ENCODE measurements at places on chromosomes 16 and 17. TPM values are rescaled to one million over a fixed set of nuclear protein-coding genes. Genes with fewer than 3 reads are reported as not detected.

GRCh38 chr17:4440690-4441686, 7.2 kb downstream of the SPNS3 start:
- H3K36me3 ChIP-seq, result no peaks in the 10 kb centered on the region
- H3K27ac ChIP-seq, result no peak overlapping the region
- H3K4me1 ChIP-seq, result peaks cover 29% of the 10 kb centered on the region

The KRTAP1-5 gene
- not detected for total RNA-seq

- no peak for DNase-seq
- no peak overlapping the region for H3K4me3 ChIP-seq
- H3K27ac ChIP-seq, result peak overlapping the region; percentile 53
- H3K27me3 ChIP-seq, result no peaks in the 10 kb centered on the region
These were observed 4.1 kb downstream of the CCDC102A start for GRCh38 chr16:57532266-57532625.

The EME1 gene
- total RNA-seq, result 7.7 TPM

The FAM83G gene
- 3.8 TPM for total RNA-seq

DNA sequence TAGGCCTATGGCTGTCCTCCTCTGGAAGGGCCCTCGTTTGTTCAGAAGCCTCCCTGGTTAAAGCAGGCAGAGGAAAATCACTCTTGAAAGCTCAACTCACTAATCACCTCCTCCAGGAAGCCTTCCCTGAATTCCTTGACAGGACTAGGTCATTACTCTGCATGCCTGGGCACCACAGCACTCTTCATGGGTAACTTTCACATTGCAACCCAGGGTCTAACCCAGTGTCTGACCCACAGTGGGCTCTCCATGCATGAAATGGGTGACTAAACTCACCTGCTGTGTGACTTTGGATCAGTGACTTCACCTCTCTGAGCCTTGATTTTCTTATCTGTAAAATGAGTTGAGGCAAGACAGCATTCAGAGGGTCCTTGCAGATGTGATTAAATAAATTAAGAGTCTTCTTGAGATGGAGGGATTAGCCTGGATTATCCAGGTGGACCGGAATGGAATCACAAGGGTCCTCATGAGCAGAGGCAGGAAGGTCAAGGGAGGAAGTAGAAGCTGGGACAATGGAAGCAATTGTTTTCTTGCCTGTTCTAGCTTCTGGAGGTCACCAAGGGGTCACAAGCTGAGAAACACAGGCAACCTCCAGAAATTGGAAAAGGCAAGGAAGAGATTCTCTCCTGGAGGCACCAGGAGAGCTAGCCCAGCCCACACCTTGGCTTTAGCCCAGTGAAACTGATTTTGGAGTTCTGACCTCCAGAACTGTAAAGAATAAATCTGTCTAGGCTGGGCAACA, 3.8 kb upstream of the RAI1 start:
- DNase-seq, result no peak
- H3K4me1 ChIP-seq, result peaks cover 10% of the 10 kb centered on the region
- H3K27me3 ChIP-seq, result no peaks in the 10 kb centered on the region
- H3K4me3 ChIP-seq, result no peak overlapping the region
- H3K27ac ChIP-seq, result no peak overlapping the region
- H3K36me3 ChIP-seq, result no peaks in the 10 kb centered on the region

The TAOK1 gene
- 19.5 TPM for total RNA-seq

DNA sequence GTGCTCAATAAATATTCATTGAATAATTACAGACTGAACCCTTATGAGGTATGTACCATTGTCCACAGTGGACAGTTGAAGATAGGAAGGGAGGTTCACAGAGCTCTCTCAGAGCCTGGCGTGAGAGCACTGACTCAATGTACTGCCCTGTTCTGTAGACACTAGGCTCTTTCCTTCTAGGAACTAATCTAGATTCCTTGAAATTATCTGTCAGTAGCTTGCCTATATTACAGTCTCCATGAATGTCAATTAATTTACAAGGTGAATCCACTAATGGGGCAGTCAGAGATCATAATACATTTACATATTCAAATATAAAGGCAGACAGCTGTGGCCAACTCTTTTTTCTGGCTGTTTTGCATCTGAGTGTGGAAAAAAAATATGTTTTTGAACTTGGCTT, 251.2 kb upstream of the SALL1 start:
- H3K27me3 ChIP-seq, result no peaks in the 10 kb centered on the region
- H3K36me3 ChIP-seq, result no peaks in the 10 kb centered on the region
- no peaks in the 10 kb centered on the region for H3K4me1 ChIP-seq
- no peak overlapping the region for H3K4me3 ChIP-seq
- no peak overlapping the region for H3K27ac ChIP-seq

The WWP2 gene
- total RNA-seq, result 13.5 TPM

DNA sequence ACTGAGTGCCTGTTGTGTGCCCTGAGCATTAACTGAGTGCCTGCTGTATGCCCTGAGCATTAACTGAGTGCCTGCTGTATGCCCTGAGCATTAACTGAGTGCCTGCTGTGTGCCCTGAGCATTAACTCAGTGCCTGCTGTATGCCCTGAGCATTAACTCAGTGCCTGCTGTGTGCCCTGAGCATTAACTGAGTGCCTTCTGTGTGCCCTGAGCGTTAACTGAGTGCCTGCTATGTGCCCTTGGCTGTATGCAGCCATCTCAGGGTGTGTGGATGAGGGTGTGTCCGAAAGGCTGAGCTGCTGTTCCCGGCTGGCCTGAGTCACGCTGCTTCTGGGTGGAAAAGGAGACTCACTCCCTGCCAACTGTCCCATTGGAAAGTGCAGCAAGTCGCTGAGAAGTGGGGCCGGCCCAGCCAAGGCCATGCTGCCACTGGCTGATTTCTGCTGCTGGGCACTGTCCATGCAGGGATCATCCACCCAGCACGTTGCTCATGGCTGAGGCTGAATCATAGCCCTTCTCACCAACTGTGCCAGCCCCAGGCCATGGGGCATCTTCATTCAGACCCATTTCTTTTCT, 113.8 kb downstream of the OR1D5 start:
- H3K4me3 ChIP-seq, result no peak overlapping the region
- H3K36me3 ChIP-seq, result no peaks in the 10 kb centered on the region
- DNase-seq, result no peak
- no peaks in the 10 kb centered on the region for H3K27me3 ChIP-seq

- DNase-seq, result no peak
- H3K4me3 ChIP-seq, result no peak overlapping the region
- H3K4me1 ChIP-seq, result no peaks in the 10 kb centered on the region
These were observed 24.5 kb upstream of the MILR1 start for GRCh38 chr17:64424324-64424849.

The TXNDC17 gene
- 127 TPM for total RNA-seq

The DPEP2 gene
- 5.6 TPM for total RNA-seq

The KRTAP2-2 gene
- not detected for total RNA-seq

GRCh38 chr16:57489229-57489628, 2.9 kb upstream of the DOK4 start:
- DNase-seq, result no peak
- H3K27me3 ChIP-seq, result peaks cover 12% of the 10 kb centered on the region
- peaks cover 17% of the 10 kb centered on the region for H3K4me1 ChIP-seq
- H3K36me3 ChIP-seq, result no peaks in the 10 kb centered on the region
- no peak overlapping the region for H3K27ac ChIP-seq

The SSH2 gene
- 28.5 TPM for total RNA-seq

DNA sequence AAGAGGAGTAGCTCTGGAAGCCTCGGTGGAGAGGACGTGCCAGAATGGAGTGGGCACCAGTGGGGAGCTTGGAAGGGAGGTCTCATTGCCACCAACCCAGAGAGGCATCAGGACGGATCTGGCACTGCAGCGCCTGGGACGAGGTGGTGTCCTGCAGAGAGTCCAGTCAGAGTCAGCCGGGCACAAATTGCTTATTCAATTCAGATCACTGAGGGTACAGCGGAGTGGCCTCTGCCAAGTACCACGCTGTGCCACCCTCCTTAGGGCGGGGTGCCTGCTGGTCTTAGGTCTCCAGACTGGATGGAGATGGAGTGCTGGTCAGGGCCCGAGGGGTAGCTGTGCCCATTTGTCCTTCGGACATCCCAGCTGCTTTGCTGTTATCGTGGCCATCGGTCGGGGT, 18.9 kb upstream of the SPPL2C start:
- DNase-seq, result no peak
- H3K4me1 ChIP-seq, result no peaks in the 10 kb centered on the region
- H3K36me3 ChIP-seq, result no peaks in the 10 kb centered on the region
- no peak overlapping the region for H3K4me3 ChIP-seq
- peaks cover 2% of the 10 kb centered on the region for H3K27me3 ChIP-seq

The CHD9NB gene
- total RNA-seq, result 0.42 TPM

DNA sequence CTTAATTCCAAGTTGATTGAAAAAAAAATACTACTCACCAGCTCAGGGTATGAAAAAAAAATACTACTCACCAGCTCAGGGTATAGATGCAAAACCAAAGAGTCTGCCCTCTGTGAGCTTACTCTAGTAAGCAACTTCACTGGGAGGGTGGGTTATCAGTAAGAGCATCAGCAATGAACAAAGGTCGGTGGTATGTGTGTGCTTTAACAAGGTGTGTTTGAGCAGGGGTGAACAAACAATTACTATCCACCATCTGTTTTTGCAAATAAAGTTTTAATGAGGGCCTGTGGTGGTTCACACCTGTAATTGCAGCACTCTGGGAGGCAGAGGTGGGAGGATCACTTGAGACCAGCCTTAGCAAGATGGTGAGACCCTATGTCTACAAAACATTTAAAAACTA, 20.0 kb downstream of the NUFIP2 start:
- H3K27ac ChIP-seq, result no peak overlapping the region
- no peaks in the 10 kb centered on the region for H3K4me1 ChIP-seq
- H3K36me3 ChIP-seq, result peaks cover 14% of the 10 kb centered on the region
- H3K27me3 ChIP-seq, result no peaks in the 10 kb centered on the region
- no peak for DNase-seq
- H3K4me3 ChIP-seq, result no peak overlapping the region

DNA sequence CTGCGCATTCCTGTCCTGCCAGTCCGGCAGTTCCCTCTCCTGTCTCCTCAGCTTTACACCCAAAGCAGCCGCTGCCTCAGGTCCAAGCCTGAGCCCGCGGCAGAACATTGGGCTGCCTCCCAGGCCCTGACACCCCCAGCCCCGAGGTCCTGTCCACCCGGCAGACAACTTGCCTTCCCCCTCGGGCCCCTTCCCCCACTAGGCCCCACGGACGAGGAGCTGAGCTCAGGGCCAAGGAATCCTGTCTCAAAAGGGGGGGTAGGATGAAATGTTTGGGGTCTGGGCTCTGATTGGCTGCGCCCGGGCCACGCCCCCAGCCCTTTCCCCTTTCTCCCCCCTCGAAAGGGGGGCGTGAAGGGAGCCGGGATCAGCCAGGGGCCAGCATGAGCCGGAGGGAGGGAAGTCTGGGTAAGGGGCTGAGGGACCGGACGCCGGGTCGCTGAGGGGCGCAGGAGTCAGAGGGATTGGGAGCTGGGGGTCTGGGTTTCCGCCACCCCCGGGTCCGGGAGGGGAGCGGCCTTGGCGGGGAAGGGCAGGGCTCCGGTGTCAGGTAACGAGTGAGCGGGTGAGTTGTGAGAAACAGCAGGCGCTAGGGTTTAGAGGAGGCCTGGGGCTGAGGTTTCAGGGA, at the start of gene CTF1:
Gene CTF1 (plus strand): TSS at position 354 of the 628 bp plus-strand sequence. CDS start 30 bp downstream, at position 384.
- H3K36me3 ChIP-seq, result no peaks in the 10 kb centered on the region
- H3K4me1 ChIP-seq, result peaks cover 22% of the 10 kb centered on the region
- peak within 1 kb of the TSS; percentile 92 for H3K27ac ChIP-seq
- no peaks in the 10 kb centered on the region for H3K27me3 ChIP-seq
- H3K4me3 ChIP-seq, result peak within 1 kb of the TSS; percentile 61

The EVI2B gene
- total RNA-seq, result 19.3 TPM

The AOC3 gene
- total RNA-seq, result 1.2 TPM

The PABPN1L gene
- total RNA-seq, result 0.09 TPM

The SLC6A2 gene
- total RNA-seq, result 0.14 TPM

- no peak for DNase-seq
- H3K27me3 ChIP-seq, result no peaks in the 10 kb centered on the region
- H3K4me3 ChIP-seq, result no peak overlapping the region
- H3K27ac ChIP-seq, result no peak overlapping the region
- no peaks in the 10 kb centered on the region for H3K36me3 ChIP-seq
- no peaks in the 10 kb centered on the region for H3K4me1 ChIP-seq
These were observed 23.0 kb downstream of the CES1 start for GRCh38 chr16:55809851-55810250.

The NPIPB6 gene
- 0.66 TPM for total RNA-seq

DNA sequence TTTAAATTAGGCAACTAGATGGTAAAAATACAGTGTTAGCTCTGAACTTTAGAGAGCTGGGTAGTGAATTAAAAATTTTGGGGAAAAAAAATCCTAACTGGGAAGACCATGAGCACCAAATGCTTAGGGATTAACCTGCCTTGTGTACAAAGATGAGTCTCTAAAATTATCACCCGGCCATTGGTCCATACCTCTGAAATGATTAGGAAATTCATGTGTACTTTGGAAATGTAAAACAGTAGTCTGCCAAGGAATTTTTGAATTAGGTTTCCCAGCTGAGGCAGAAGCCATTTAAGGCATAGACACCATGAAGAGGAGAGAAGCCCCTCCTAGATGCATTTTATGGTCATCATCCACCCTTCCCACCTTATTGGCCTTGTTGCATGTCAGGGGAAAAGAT, 670.5 kb upstream of the SALL1 start:
- no peaks in the 10 kb centered on the region for H3K4me1 ChIP-seq
- no peak overlapping the region for H3K4me3 ChIP-seq
- no peak for DNase-seq

- peak overlapping the region; percentile 8 for H3K4me3 ChIP-seq
- peaks cover 38% of the 10 kb centered on the region for H3K4me1 ChIP-seq
- H3K36me3 ChIP-seq, result peaks cover 74% of the 10 kb centered on the region
- no peak for DNase-seq
- no peaks in the 10 kb centered on the region for H3K27me3 ChIP-seq
- H3K27ac ChIP-seq, result peak overlapping the region; percentile 47
These were observed 1.2 kb downstream of the SOX15 start for GRCh38 chr17:7588553-7589203.

The MYH10 gene
- total RNA-seq, result 13.2 TPM

DNA sequence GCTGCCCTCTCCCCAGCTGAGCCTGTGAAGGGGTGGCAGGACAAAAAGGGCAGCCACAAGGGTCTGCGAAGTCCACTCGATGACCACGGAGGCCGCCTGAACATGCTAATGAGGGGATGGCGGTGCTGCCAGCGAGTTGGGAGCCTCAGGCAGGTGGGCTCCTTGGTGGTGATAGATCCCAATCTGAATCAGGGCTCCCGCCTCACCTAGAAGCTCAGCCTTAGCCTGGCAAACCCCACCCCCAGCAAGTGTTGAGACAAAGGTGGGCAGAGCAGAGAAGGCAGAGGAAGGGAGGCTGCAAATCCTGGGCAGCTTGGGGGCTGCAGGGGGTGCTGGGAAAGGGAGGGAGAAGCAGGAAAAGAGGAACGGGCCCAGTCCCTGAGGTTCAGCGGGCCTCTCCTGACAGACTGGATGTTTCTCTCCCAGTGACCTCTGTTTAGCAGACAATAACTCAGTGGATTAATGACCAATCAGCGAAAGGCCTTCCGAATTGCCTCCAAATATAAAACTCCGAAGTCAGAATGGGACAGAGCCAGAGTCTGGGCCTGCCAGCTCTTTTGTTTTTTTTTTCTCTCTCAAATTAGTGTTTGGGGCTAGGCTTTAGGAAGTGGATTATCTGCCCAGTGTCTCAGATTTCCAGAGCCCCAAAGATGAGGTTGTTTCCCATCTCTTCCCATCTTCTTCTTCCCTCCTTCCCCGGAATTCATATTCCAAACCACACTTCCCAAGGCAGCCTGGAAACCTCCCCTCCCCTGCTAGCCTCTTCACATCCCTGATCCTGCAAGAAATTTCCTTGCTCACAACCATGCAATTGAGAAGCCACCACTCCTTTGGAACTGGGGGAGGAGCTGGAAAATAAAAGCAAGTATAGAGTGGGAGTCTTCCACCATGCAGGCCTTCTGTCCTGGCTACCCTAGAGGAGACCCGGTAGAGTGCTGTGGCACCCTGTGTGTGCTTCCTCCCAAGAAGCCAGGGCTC, 15.2 kb upstream of the HOXB2 start:
- no peak overlapping the region for H3K27ac ChIP-seq
- no peaks in the 10 kb centered on the region for H3K36me3 ChIP-seq
- no peak overlapping the region for H3K4me3 ChIP-seq
- peaks cover 58% of the 10 kb centered on the region for H3K27me3 ChIP-seq
